ENCODE measurements at places on chromosomes 3 and 15.

DNA sequence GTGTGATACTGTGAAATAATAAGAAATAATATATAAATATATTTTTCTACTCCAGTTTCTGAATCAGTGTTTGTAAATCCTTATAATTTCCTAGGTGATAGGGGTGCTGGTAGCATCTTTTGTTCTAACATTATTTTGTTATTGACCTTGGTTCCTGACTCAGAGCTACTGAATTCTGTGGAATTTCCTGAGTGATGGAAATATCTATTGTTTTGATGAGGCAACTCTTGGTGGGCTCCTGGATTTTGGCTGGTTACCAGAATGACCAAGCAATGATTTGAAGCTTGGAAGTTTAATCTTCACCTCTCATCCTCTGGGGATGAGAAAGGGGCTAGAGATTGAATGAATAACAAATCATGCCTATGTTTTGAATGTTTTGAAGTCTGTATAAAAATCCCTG is 377.3 kb downstream of the LPP start:
- DNase-seq = no peak

DNA sequence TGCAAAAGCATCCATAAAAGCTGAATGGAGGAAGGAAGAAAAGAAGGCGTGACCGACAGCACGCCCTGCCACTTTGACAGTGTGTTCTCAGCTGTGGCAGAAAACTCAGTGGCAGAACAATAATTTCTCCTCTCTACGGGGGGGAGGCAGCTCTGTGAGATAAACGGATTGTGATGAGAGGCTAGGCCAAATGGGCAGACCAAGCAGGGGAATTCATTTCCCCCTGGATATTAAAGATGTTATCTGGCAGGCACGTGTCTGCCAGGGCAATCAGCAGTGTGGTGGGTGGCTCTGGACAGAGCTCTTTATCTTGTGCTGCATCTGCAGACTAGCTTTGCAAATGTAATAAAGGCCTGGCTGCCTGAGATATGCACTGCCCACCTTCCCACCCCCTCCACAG is 1.9 kb upstream of the RMDN3 start:
- DNase-seq = no peak

- DNase-seq = no peak
Measured at GRCh38 chr3:19284974-19285373, 136.7 kb downstream of the KCNH8 start.

GRCh38 chr3:47348411-47349154 is 32.2 kb upstream of the PTPN23 start:
- DNase-seq = no peak

DNA sequence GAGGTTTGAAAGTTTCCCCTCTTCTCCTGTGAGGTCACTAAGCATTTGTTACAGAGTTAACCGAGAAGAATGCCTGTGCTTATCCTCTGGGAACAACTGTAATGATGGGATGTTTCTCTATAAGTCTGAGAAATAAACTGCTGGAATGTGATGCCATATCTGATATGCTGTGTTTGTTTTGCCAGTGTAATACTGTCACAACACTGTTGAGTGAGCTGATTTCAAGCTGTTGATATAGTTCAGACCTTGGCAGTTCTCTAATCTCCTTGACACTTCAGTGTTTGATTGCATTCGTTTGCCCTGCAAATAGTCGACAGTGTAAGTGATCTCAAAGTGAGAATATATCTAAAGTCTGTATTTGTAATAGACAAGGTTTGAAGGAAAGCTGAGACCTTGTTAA is 73.3 kb downstream of the PTPRG start:
- no peak for DNase-seq

- DNase-seq = no peak
Measured at GRCh38 chr3:126937973-126938372, 44.9 kb upstream of the PLXNA1 start.

- DNase-seq = no peak
Measured at GRCh38 chr3:81425198-81425868, 336.1 kb downstream of the GBE1 start.

GRCh38 chr3:150414258-150414657 is 6.2 kb downstream of the TSC22D2 start:
- no peak for DNase-seq

DNA sequence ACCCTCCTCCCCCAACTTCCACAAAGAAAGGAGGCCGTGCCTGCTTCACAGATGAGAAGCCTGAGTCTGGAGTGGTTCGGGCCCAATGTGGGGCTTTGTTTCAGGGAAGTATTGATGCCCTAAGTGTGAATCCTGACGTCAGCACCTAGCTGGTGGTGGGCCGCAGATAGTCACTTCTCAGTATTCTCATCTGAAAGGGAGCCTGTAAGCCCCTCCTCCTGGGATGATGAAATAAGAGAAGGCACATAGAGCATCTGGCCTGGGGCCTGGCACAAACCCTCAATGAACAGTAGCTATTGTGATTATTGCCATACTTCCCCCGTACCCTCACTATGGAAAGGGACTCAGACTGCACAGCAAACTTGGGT is 24.8 kb downstream of the LINGO1 start:
- DNase-seq = no peak

DNA sequence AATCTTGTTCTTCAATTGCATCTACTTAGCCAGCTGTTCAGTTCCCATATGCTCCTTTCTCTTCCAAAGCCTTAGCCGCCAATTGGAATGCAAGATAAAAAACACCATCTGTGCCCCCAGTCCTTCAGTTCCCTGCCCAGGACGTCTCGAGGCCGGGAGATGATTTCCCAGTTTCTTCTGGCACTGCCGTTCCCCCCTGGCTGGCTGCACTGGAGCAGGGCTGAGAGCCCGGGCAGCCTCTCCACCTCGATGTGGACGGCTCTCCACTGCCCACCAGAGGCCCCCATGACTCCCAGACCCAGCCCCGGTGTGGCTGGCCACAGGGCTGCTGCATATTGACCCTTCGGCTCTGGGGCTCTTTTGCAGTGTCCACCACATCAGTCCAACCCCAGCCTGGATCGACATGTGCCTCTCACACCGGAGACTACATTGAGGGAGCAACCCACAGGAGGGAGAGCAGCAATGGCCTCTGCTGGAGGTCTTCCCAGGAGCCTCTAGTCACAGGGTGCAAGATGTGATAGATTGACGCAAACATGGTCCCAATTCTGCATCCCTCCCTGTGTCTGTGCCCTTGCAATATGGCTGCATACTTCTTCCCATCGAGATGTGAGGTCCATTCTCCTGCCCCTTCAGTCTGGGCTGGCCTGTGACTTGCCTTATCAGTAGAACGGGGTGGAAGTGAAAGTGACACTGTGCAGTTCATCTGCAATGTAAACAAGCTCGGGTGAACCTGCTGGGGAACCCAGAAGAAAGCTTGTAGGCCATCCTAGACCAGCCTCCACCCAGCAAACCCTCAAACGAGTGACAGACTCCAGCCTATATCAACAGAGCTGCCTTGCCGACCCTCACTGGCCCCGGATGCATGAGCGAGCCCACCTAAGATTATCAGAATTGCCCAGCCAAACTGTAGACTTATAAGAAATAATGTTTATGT is 52.3 kb upstream of the PRR20G start:
- peak; percentile 54 for DNase-seq

DNA sequence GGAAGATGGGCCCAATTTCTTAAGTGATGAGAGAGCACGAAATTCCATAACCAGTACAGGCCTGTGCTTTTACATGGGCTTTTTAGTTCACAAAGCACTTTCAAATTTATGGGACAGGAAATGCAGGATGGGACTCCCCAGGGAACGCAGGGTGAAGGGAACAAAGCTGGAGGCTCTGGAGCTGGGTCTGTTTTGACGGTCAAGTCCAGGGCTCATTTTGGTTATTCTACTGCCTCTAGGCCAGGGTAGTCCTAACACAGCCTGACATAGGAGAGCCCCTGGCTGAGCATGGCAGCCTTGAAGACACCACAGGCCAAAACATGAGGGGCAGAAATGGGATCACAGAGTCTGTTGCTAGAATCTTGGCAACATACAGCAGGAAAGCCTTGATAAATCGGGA is 33.5 kb downstream of the HCLS1 start:
- no peak for DNase-seq

- DNase-seq = no peak
Measured at GRCh38 chr3:73734211-73735089, 109.7 kb upstream of the PDZRN3 start.

- DNase-seq = no peak
Measured at GRCh38 chr3:59580996-59581395, 531.2 kb upstream of the CFAP20DC start.

DNA sequence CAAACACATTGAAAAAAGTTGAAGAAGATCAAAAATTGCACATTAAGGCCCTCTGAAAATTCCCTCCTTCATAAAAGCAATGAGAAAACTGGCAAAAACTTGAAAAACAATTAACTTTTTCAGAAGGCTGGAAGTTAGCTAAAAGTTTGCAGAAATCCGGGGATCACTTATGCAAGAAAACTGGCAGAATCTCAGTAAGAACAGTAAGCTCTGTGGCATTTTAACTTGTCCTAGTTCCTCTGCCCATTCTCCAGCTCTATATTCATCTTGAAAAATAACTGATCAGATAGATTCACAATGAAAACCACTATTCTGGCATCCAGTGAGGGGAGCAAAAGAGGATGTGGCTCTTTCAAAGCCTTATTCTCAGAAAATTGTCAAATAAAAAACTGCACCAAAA is 566.8 kb downstream of the NTRK3 start:
- no peak for DNase-seq

GRCh38 chr3:101941318-101942040 is 92.2 kb downstream of the NFKBIZ start:
- no peak for DNase-seq

- no peak for DNase-seq
Measured at GRCh38 chr3:30597131-30597768, 9.2 kb upstream of the TGFBR2 start.

- DNase-seq = no peak
Measured at GRCh38 chr3:76310089-76310488, 524.7 kb upstream of the ZNF717 start.

DNA sequence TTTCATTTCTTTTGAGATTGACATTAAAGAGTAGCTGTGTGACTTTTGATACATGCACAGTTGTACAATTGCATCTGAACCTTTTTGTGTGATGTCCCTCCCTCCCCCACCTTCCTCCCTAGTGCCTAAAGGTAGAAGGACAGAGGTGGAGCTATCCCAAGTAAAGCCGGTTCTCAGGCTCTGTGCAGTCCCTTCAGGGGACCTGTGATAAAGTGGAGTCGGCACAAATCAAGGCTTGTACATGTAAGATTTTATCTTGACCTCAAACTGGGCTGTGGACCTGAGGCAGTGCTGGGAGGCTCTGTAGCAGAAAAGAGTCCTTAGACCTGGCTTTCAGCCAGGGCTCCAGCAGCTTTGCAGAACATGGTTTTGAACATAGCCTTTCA is 55.5 kb upstream of the CMTM7 start:
- no peak for DNase-seq

- no peak for DNase-seq
Measured at GRCh38 chr15:65929573-65929972, 60.3 kb downstream of the RAB11A start.

DNA sequence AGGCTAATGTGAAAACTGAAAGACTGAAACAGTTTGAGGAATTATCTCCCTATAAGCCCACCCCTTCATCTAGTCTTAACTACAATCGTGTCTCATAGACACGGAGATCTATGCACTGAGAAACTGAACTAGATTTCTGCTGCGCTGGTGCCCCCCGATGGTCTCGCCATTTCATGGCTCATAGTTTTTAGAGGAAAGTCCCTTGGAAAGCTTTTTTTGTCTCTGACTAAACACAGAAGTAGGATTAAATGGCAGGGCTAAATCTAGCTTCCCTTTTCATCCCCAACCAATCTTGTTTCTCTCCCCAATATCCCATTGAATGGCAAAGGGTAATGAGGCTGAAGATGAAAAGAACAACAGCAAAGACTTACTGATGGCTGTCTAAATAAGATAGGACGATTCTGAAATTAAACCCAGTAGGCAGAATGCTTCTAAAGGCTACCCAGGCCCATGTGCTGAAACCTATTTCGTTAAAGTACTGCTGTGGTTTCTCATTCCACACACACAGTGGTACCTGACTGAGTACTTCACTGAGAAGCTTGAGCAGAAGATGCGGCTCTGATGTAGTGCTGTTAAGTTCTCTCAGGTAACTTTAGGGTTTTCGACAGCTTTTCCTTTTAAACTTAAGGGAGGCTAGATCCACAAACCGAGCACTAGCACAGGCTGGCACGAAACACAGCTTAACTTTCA is 142.7 kb downstream of the GADL1 start:
- no peak for DNase-seq

DNA sequence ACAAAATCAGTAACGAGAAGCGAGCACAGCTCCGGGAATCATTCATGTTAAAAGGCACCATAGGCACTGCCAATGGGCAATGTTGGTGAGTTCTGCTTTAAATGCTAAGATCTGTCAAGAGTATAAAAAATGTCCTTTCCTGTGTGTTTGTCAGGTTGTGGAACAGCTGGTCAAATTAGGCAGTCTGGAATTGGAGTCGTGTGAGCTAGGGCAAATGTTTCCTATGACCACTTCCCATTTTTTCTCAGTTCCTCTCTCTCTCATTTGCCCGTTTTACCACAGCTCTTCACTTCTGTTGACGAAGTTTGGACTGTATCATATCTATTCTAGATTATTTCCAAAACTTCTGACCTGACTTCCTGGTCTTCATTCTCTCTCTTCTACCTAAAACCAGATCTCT is 60.8 kb upstream of the GOLIM4 start:
- no peak for DNase-seq

GRCh38 chr3:130609166-130609979 is 92.4 kb downstream of the COL6A6 start:
- no peak for DNase-seq

DNA sequence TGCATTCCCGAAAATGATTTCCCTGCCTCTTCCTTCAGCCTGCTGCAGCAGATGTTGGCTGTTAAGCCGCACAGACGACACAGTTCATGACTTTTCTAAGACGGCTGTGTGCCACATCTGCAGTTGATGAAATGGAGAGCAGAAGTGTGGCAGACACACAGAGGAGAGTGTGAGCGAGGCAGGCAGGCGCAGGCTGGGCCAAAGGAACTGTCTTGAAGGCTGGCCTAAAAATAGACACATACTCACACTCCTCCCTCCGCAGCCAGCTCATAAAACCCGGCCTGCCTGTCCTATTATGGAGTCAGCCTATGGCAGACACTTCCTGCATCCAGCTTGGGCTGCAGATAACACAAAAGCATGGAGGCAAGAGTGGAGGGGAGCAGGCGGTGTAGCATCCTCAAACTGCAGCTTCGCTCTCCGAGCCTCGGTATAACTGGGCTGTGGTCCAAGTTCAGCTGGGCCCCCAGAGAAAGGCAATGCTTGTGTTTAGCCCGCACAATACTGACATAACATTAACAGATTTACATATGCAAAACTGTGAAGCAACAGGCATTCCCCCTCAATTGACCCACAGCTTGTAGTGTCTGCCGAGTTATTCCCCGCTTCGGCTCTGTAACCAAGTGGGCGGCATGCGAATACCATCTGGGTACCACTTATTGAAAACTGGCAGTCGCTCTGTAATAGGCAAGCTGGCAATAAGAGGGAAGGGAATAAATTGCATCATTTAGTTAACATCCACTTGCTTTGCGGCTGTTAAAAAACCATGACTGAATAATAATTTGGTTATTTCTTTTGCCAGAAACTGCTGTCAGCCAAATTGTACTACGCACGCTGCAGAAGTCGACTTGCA is 40.8 kb downstream of the FOXP1 start:
- DNase-seq = peak; percentile 80

Measured in upper lobe of left lung (tissue), 6 donors.